ENCODE measurements at places on chromosomes 12 and 14. TPM values are rescaled to one million over a fixed set of nuclear protein-coding genes. Genes with fewer than 3 reads are reported as not detected.

TSPAN11 gene
- total RNA-seq: not detected

DMAC2L gene
- total RNA-seq: 10.7 TPM

WSCD2 gene
- total RNA-seq: not detected

GZMH gene
- not detected for total RNA-seq

NT5DC3 gene
- total RNA-seq: 6.9 TPM

ZNF891 gene
- total RNA-seq: 0.11 TPM

ACVRL1 gene
- 0.61 TPM for total RNA-seq

HOXC6 gene
- 0.78 TPM for total RNA-seq

LAG3 gene
- total RNA-seq: 0.08 TPM

TTC6 gene
- under 0.01 TPM for total RNA-seq

CD4 gene
- not detected for total RNA-seq

ACOT4 gene
- 1.6 TPM for total RNA-seq

HSP90AA1 gene
- 328 TPM for total RNA-seq

PLCZ1 gene
- total RNA-seq: not detected

CLEC7A gene
- total RNA-seq: not detected

GPR162 gene
- not detected for total RNA-seq

SDS gene
- total RNA-seq: not detected

IRAK3 gene
- 0.70 TPM for total RNA-seq

MAP1LC3B2 gene
- total RNA-seq: 0.70 TPM

NEUROD4 gene
- total RNA-seq: not detected

TMTC1 gene
- 16.9 TPM for total RNA-seq

RERGL gene
- not detected for total RNA-seq

GARIN6 gene
- total RNA-seq: not detected

PDE3A gene
- not detected for total RNA-seq

RD3L gene
- not detected for total RNA-seq

RNASE3 gene
- not detected for total RNA-seq

OTUB2 gene
- 2.4 TPM for total RNA-seq

CLEC2A gene
- total RNA-seq: not detected

ACTN1 gene
- 629 TPM for total RNA-seq

TAS2R7 gene
- total RNA-seq: not detected

SCN8A gene
- 0.23 TPM for total RNA-seq

ADSS1 gene
- 0.91 TPM for total RNA-seq

CRIP1 gene
- 0.16 TPM for total RNA-seq

HOXC4 gene
- 4.1 TPM for total RNA-seq

CSAD gene
- total RNA-seq: 4.5 TPM

Measured in hair follicular keratinocyte (primary cell).